Activated T-cell treated with anti-CD3 and anti-CD28 coated beads for 1 hour (primary cell): ENCODE measurements at places on chromosomes 16 and 17.

DNA sequence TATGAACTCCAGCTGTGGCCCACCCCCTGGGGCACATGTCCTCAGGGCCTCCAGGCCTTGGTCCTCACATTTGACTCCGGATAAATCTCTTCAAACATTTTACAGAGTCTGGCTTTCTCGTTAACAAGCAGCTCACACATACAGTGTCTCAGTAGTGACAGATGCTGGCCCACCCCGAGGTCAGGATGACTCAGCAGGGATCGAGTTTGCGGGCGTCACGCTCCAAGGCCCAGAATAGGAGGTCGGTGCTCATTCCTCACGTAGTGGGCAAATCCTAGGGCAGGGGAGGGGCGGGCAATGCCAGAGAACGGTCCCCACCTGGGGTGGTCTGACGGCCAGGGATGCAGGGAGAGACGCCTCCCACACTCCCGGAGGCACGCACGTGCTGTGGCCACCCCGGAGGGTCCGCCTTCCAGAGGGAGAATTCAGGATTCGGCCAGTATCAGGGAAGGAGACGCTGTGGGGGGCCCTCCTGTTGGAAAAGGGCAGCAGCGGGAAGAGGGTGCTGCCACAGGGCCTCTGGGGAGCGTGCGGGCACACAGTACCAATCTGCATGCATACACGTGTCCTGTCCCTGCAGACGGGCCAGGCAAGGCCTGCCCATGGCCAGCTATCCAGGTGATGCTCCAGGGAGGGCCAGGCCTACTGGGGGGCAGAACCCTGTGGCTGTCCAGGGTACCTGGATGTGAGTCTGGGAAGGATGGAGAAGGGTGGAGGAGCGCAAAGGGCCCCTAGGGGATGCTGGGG is 8.6 kb downstream of the SLC7A5 start:
- no peak for DNase-seq

DNA sequence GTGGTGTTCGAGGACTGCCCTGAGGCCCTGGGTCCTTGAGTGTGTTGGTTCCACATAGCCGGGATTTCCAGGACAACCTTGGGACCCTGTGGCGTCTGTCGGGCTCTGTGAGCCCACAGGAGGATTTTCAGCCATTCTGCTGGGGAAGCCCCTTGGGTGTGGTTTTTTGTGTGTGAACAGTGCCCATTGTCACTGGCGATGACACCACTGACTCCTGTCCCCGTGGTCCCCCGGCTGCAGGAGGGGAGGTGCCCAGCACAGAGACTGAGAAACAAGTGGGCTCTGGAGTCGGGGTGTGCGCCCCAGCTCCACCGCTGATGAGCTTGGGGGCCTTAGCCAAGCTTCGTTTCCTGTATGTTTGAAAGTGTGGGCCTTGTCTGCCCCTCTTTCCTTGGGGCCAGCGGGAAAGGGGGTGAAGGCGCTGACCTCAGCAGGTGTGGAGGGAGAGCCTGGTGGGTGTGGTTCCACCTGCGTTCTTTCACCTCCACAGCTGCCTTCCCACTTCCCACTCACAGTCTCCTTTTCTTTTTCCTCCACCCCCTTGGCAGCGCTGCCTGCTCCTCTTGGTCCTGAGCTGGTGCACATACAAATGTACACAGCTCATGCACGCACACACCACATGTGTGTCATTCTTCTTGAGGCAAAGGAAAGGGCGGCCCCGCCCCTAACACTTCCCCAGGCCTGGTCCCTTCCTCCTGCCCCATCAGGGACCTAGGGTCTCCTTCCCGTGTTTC is 16.1 kb downstream of the MGRN1 start:
- no peak for DNase-seq

GRCh38 chr16:20944861-20945574 is 44.4 kb downstream of the LYRM1 start:
- DNase-seq: no peak

- DNase-seq: no peak
Measured at GRCh38 chr16:21643785-21644184, 8.6 kb downstream of the IGSF6 start.

- DNase-seq: no peak
Measured at GRCh38 chr17:55769625-55770000, 18.8 kb downstream of the PCTP start.

GRCh38 chr17:50668025-50668837 is 33.5 kb downstream of the ABCC3 start:
- no peak for DNase-seq

DNA sequence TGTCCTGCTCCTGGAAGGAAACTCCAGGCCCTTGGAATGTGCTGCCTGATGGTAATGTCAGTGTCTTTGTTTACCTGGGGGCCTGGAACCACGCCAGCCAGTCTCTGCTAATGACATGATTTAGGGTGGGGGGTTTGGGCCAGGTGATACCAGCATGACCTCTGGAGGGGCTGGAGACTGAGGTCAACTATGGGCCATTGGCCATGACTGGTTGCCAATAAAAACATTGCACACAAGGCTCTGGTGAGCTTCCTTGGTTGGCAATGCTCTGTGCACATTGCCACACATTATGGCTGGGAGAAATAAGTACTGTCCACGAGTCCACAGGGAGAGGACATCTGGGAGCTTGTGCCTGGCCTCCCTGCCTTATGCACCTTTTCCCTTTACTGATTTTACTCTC is 52.5 kb downstream of the LITAF start:
- DNase-seq: no peak

GRCh38 chr16:75256696-75257343 is 5.4 kb upstream of the BCAR1 start:
- DNase-seq: no peak

- no peak for DNase-seq
Measured at GRCh38 chr16:75475420-75475847, 10.9 kb upstream of the TMEM170A start.

GRCh38 chr17:284676-285355 is 67.8 kb downstream of the RPH3AL start:
- no peak for DNase-seq

DNA sequence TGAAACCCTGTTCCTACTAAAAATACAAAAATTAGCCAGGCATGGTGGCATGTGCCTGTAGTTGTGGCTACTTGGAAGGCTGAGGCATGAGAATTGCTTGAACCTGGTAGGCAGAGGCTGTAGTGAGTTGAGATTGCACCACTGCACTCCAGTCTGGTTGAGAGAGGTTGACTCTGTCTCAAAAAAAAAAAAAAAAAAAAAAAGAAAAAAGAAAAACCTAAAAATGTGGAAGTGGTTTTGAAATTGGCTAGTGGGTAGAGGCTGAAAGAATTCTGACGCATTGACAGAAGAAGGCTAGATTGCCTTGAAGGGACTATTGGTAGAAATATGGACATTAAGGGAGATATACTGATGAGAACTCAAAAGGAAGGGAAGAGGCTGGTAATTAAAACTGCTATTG is 33.6 kb upstream of the CPPED1 start:
- no peak for DNase-seq

DNA sequence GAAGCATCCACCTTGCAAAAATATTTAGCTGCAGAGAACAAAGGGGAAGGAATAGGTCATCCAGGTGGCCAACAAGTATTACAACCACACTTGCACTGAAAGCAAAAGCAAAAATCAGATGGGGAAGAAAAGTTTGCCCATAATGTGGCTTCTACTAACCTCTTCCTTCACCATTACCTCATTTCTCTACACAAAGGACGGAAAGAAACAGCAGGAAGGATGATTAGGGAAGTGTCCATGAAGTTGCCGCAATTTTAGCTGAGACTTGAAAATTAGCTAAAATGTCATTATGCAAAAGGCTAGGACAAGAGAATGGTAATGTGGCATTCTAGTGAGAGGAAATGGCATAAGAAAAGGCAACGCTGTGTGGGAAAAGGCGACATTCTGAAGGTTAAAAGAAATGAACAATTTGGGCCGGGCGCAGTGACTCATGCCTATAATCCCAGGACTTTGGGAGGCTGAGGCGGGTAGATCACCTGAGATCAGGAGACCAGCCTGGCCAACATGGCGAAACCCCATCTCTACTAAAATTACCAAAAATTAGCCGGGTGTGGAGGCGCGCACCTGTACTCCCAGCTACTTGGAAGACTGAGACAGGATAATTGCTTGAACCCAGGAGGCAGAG is 13.7 kb downstream of the KANSL1 start:
- DNase-seq: no peak

DNA sequence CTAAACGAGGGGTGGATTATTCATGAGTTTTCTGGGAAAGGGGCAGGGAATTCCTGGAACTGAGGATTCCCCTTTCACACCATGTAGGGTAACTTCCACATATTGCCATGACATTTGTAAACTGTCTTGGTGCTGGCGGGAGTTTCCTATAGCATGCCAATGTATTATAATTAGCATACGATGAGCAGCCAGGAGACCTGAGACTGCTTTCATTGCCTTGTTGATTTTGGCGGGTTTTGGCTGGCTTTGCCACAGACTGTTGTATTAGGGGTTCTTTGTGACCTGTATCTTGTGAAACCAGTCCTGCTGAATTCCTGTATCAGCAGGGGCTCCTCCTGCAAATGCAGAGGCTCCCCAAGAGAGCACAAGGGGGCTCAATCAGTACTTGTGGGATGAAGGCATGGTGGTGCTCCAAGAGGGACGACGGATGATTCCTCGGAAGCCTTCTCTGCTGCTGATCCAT is 104.4 kb upstream of the CACNG5 start:
- no peak for DNase-seq

DNA sequence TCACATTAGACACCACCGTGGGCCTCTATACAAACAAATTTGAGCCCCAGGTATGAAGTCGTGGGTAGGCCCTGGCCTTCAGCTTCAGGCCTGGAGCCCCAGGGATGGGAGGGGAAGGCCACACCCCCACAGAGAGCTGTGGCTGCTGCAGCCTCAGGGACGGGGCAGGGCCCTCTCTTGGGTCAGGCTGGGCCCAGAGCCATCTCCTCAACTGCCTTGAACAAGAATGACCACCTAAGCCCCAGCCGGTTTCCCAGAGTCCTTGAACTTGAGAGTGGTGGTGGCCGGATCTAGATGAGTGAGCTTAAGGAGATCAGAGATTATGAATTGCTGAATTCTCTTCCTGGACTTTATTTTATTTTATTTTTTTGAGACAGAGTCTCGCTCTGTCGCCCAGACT is 18.6 kb downstream of the SCNN1B start:
- DNase-seq: no peak

DNA sequence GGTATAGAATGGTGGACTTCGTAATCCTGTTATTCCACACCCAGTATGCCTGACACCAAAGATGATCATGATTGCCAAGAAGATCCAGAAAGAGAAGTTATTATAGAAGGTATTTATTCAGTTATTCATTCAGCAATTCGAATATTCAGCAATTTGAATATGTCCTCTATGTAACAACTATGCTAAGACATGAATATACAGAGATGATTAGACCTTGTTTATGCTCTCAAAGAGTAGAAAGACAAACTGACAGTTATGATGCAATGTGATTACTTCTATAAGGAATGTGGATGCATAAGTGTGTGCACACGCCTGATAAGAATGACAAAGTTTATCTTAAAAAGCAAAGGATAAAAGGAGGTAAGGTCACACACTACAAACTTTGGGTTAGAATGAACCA is 218.1 kb downstream of the CDH11 start:
- DNase-seq: no peak

DNA sequence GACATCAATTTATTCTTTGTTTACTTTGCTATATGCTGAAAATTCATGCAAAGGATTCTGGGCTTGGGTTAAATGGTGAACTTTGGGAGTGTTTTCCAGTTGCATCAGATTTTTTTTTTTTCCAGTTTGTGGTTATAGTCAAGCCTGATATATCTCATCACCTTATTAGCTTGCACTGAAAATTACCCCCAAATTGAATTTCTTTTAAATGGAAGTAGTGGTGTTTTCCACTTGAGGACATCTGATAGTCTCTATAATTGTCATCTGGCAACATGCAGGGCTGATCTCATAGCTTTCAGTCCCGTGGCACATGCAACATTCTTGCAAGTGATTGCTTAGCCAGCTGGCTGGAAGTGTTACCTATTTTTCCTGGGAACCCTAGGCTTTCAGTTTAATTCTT is 4.7 kb upstream of the KRTAP3-1 start:
- DNase-seq: no peak

DNA sequence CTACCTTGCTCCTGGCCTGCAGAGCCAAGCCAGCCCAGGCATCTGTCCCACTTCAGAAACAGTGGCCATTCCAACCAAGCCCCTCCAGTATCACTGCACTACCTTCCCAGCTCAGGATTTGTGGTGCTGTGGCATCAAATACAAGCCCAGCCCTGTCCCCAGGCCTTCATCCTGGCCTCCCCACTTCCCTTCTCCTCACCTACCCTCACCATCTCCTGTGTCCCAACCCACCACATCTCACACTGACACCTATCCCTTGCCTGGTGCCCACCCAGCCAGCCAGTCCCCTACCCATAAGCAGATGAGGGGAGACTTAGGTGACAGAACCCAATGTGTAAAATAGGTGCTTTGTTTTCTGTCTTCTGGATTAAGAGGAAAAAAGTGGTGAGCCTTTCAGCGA is 66.0 kb upstream of the CDH5 start:
- no peak for DNase-seq
